PC-9 (cell line): ENCODE measurements at places on chromosomes 6 and 20. TPM values are rescaled to one million over a fixed set of nuclear protein-coding genes. Genes with fewer than 3 reads are reported as not detected.

The SLC17A2 gene
- total RNA-seq = not detected in 2 replicates

The MYLK4 gene
- 1.1 and 1.6 TPM in 2 replicates for total RNA-seq

The C6orf58 gene
- total RNA-seq = not detected in 2 replicates

The PBOV1 gene
- not detected in 2 replicates for total RNA-seq

The ZNF343 gene
- 10.0 and 11.9 TPM in 2 replicates for total RNA-seq

The NKX2-2 gene
- not detected in 2 replicates for total RNA-seq

The EYA4 gene
- total RNA-seq = 9.8 and 10.6 TPM in 2 replicates

The PEDS1 gene
- total RNA-seq = 34.8 and 37.7 TPM in 2 replicates

The R3HDML gene
- not detected in 2 replicates for total RNA-seq

DNA sequence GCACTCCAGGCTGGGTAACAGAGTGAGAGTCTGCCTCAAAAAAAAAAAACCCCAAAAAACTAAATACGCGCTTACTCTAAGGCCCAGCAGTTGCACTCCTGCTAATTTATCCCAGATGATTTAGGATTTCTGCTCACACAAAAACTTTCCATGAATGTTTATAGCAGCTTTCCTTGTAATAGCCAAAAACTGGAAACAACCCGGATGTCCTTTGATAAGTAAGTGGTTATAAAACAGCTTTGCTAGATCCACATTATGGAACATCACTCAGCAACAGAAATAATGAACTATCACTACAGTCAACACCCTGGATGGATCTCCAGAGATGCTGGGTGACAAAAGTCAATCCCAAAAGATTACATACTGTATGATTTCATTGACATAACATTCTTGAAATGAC is 220.4 kb upstream of the JARID2 start:
- no peak for DNase-seq

DNA sequence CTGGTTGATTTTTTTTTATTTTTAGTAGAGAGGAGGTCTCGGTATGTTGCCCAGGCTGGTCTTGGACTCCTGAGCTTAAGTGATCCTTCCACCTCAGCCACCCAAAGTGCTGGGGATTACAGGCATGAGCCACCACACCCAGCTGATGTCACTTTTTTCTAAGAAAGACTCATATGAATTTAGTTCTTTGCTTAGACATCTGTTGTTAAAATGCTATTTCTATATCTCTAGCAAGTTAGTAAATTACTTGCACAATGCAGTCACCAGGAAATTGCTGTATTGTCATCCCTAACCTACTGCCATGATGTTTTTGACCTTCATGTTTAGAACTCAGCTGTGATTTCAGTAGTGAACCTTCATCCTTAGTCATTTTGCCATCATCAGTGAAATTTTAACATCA is 5.7 kb downstream of the KDM1B start:
- no peak for DNase-seq

- DNase-seq = no peak
These were observed 32.6 kb downstream of the AIG1 start for GRCh38 chr6:143093290-143093689.

DNA sequence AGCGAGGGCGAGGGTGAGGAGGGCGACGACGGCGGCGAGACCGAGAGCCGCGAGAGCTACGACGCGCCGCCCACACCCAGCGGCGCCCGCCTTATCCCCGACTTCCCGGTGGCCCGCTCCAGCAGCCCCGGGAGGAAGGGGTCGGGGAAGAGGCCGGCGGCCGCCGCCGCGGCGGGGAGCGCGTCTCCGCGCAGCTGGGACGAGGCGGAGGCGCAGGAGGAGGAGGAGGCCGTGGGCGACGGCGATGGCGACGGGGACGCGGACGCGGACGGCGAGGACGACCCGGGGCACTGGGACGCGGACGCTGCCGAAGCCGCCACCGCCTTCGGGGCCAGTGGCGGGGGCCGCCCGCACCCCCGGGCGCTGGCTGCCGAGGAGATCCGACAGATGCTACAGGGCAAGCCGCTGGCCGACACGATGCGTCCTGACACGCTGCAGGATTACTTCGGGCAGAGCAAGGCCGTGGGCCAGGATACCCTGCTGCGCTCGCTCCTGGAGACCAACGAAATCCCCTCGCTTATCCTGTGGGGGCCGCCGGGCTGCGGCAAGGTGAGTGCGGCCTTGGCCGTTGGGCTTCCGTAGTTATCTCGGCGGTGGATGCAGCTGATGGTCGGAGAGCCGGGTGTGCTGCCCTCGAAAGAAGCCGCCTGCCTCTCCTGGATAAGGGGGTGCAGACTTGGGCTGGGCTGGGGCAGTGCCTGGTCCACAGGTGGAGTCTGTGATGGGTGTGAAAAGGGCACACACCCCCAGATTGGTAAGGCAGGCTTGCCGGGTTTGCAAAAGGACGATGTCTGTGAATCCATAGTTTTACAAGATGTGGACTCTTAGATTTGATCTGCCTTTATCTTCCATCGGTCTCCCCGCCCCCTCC is 938 bp downstream of the WRNIP1 start:
- peak; percentile 59 for DNase-seq

DNA sequence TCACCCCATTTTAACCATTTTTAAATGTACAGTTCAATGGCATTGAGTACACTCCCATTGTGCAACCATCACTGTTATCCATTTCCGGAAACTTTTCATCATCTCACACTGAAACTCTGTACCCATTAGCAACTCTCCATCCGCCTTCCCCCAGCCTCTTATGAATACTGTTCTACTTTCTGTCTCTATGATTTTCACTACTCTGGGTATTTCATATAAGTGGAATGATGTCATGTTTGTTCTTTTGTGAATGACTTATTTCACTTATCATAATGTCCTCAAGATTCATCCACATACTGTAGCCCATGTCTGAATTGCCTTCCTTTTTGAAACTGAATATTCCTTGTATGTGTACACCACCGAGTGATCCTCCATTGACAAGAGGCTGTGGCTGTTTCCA is 92.9 kb upstream of the TOX2 start:
- DNase-seq = no peak

- peak; percentile 80 for DNase-seq
These were observed 9.7 kb upstream of the FBXL4 start for GRCh38 chr6:98957450-98957849.

DNA sequence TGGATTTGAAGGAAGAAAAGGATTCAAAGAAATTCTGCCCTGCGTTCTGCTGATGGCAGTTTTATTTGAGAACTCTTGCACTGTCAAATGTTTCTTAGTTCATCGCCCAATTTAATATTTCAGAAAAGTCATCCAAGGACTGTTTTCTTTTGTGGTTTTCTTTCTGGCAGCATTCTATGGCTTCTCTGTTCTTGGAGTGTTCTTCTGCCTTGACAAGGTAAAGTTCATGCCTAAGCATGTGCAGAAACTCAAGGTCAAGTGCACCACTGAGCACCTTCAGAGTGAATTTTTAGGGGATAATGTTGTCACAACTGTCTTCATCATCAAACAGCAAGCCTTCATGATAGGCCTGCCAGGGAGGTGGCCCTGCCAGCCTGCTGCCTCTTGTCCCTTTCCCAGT is 225.6 kb downstream of the PLCB1 start:
- no peak for DNase-seq

GRCh38 chr20:61031101-61031830 is 220.8 kb upstream of the CDH4 start:
- DNase-seq = no peak

DNA sequence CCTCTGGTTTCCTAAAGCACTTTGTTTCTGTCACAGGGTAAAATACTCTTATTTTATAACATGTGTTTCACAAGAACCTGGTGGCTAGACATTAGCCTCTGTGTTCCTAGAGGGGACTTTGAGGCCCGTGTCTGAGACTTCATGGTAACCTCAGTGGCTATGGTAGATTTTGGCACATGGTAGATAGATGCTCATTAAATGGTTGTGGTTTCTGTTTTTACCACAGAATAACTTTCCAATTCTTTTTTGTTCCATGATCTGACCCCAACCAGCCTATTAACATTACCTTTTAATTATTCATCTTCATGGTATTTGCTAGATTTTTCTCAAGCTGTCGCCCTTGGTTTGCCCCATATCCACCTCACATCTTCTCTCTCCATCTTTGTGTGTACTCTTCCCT is 34.3 kb downstream of the CCN2 start:
- DNase-seq = no peak

GRCh38 chr6:75117701-75118100 is 88.2 kb downstream of the COL12A1 start:
- no peak for DNase-seq

DNA sequence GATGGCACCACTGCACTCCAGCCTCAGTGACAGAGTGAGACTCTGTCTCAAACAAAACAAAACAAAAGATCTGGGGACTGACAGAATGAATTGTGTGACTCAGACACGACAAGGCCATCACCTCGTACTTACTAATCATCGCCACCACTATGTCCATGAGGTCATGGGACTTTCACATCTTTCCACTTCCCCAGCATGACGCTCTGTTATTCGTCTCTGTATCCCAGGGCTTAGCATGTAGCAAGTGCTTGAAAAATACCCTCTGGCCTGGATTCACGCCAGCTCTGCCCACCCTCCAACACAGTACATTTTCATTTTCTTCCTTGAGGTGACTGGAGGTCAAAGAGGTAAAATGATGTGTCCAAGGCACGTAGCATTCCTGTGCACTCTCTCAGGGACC is 27.8 kb downstream of the FGD2 start:
- no peak for DNase-seq

DNA sequence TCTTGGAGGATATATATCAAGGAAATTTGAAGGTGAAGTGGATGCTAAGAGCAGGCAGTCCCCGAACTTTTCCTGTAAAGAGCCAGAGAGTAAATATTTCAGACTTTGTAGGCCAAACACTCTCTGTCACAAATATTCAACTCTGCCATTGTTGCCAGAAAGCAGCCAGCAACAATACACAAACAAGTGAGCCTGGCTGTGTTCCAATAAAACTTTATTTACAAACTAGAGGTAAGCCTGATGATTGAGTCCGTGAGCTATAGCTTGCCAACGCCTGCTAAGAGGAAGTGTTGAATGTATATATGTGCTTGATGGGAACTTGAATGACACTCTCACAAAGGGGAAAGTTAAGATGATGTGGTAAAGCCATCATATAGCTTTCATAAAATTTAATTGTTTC is 166.0 kb upstream of the PLN start:
- no peak for DNase-seq

- DNase-seq = no peak
These were observed 8.8 kb downstream of the CLDN20 start for GRCh38 chr6:155272353-155273232.

DNA sequence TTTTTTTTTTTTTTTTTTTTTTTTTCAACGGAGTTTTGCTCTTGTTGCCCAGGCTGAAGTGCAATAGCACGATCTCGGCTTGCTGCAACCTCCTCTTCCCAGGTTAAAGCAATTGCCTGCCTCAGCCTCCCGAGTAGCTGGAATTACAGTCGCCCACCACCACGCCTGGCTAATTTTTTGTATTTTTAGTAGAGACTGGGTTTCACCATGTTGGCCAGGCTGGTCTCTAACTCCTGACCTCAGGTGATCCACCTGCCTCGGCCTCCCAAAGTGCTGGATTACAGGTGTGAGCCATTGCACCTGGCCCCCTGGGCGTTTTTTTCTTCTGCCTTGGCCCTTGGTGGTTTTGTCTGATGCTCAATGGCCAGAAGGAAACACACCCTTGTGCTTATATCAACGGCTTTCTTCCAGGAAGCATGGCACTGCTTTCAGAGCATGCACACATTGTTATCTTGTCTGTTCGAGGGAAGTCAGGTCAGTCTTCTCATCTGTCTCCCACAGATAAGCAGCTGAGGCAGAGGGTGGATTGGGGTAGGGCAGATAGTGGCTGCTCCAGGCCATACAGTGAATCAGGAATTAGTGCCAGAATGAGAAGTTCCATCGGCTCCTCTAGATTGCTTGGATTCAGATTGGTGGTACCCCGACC is 203.1 kb downstream of the TSHZ2 start:
- DNase-seq = no peak

GRCh38 chr6:34914358-34914757 is 25.3 kb downstream of the ANKS1A start:
- DNase-seq = no peak

DNA sequence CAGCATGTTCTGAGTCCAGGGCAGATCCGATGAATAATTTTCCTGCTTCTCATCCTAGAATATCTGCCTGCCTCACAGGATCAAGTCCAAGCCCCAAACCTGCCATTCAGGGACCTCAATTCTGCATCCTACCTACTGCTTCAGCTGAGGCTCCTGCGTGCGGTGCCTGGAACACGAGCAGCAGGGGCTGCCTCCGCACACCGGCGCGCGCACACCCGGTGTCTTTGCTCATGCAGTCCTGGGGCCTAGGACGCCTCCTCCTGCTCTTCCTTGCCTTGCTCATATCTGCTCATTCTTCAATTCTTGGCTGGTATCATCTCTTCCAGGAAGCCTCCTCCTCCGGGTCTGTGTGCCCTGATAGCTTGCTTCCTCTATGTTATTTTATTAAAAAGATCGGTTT is 81.1 kb upstream of the AGPAT4 start:
- DNase-seq = no peak

DNA sequence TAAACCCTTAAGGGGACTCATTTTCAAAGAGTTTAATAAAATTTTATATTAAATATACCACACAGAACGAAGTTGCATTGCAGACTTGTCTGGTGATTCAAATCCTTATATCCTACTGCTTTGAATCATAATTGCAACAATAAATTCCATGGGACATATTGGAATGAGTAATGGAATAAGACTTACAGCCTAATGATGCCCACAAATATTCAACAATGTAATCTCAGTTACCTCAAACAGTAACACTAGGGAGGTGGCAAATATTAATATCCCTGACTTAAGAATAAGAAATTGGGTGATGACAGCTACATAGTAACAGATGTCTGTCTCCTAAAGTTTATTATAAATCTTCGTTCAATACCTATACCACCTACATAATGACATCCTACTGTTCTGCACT is 52.6 kb downstream of the BMP5 start:
- no peak for DNase-seq

DNA sequence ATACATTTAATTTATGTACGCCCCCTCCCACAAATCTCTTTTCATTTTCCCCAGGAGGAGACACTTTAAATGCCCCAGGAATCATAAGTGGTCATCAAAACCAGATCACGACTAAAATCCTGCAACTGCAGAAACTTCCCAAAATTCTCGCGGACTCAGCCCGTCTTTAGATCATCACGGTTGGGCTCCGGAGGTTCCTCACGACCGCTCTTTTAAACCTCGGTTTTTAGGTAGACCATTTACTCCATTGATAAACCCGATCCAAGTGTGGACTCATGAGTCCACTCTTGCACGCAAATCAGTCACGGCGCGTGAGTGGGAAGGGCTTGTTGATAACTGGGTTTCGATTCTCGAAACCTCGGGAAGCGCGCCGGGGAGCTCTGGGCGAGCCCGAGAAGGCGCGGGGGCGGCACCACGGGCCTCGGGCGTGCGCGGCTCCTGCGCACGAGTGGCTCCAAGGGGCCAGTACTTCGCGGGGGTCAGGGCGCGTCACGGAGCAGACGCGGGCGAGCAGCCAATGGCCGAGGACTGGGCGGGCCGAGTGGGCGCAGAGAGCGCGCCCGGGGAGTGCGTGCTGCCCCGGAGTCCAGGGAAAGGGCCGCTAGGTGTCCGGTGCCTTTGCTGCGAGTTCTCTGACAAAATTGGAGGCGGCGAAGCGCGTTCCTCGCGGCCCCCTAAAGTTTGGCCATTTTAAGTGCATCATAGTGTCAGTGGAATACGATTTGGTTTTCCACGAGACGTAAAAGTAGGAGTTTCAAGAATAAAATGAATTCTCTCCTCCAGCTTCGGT is 635 bp upstream of the TENT5A start:
- DNase-seq = peak; percentile 63

GRCh38 chr6:16320533-16321340 is 82.3 kb downstream of the GMPR start:
- DNase-seq = no peak

GRCh38 chr6:93182938-93183479 is 236.3 kb downstream of the EPHA7 start:
- DNase-seq = no peak
